ENCODE measurements at places on chromosomes 16 and 17.

GRCh38 chr16:61366006-61366405 lies 670.2 kb downstream of the CDH8 start:
- DNase-seq: no peak
- H3K36me3 ChIP-seq: no peaks in the 10 kb centered on the region
- no peak overlapping the region for H3K27ac ChIP-seq
- peaks cover 13% of the 10 kb centered on the region for H3K4me1 ChIP-seq
- H3K4me3 ChIP-seq: no peak overlapping the region

DNA sequence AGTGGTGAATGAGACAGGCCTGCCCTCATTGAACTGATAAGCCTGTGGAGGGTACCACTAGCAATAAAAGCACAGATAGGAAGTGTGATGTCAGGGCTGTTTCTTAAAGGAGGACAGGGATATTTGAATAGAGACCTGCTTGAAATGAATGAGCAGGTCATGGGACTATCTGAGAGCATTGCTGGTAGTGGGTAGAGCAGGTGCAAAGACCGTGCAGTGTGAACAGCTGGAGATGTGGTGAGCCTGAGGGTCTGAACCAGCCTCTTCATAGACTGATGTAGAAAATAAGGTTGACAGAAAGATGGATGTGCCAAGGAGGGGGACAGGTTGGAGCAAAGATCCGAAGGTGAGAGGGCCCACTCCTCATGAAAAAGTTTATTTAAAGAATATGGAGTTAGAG lies 2.4 kb downstream of the NUP93 start:
- DNase-seq: no peak
- no peaks in the 10 kb centered on the region for H3K27me3 ChIP-seq
- peaks cover 10% of the 10 kb centered on the region for H3K4me1 ChIP-seq
- H3K4me3 ChIP-seq: no peak overlapping the region
- H3K27ac ChIP-seq: no peak overlapping the region

DNA sequence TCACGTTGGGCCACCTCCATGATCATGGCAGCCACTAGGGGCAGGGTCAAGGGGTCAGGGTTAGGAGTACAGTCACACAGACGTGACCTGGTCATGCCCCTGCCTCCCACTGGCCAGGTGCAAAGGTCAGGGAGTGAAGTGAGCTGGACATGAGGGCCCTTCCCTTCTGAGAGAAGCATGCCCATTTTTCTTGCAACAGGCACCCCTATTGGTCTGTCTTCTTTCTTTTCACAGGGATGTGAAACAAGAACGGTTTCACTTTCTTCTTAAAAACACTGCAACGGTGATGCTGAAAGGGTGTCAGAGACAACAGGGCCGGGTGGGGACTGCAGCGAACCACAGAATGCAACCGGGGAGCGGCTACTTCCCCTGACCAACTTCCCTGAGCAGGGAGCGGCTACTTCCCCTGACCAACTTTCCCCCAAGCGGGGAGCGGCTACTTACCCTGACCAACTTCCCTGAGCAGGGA lies 52.1 kb upstream of the DOC2B start:
- H3K4me1 ChIP-seq: no peaks in the 10 kb centered on the region
- no peak overlapping the region for H3K27ac ChIP-seq
- no peaks in the 10 kb centered on the region for H3K36me3 ChIP-seq
- no peak overlapping the region for H3K4me3 ChIP-seq
- peaks cover 93% of the 10 kb centered on the region for H3K27me3 ChIP-seq

DNA sequence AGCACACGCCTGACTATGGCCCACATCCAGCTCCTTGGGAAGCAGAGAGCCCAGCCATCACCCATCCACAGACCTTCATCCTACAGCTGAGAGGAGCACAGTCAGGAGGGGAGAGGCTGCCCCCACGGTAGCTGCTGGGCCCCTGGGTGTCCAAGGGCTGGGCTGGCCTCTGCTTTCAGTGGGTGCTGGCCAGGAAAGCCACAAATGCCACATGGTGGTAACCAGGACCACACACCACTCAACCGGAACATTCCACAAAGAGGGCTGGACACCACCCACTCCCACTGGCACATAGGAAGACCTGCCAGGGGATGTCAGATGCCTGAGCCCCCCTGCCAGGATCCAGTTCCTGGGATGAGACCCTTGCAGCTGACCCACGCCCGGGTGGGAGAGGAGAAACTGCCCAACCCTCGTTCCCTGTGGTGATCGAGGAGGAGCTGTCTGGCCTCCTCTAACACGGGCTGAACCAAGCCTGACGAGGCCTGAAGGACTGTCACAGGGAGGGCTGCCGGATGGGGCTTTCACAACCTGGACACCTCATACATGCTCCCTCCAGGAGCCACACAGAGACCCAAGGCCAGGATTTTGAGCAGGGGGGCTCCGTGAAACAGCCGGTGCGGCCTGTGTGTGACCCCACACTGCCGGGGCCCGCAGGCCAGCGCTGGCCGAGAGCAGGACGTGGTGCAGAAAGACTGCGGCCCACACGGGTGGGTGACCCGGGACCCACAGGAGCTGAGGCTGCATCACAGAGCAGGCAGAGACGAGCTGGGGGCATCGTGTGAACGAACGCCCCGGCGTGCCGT lies 30.7 kb downstream of the PIEZO1 start:
- H3K36me3 ChIP-seq: no peaks in the 10 kb centered on the region
- H3K4me1 ChIP-seq: no peaks in the 10 kb centered on the region
- DNase-seq: no peak
- no peak overlapping the region for H3K27ac ChIP-seq
- H3K27me3 ChIP-seq: no peaks in the 10 kb centered on the region

DNA sequence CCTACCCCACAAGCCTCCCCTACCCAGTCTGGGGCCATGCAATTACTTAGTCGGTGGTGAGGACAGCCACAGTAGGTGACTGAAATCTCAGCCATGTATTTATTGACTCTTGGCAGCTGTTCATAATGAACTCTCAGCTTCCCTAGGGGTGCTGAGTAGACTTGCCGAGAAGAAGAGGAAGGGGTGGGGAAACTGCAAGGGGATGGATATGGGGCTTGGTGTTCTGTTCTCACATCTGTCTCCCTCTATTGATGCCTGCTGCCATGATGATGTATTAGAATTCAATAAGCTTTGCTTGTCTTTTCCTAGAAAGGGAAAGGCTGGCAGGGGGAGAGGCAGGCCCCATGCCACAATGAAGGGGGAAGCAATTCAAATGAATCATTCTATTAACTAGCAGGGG lies 112.9 kb downstream of the GP2 start:
- no peak overlapping the region for H3K4me3 ChIP-seq
- H3K27ac ChIP-seq: no peak overlapping the region
- H3K27me3 ChIP-seq: no peaks in the 10 kb centered on the region
- DNase-seq: no peak

GRCh38 chr16:87608400-87608985 lies 6.2 kb downstream of the JPH3 start:
- H3K4me1 ChIP-seq: no peaks in the 10 kb centered on the region
- no peak overlapping the region for H3K4me3 ChIP-seq
- peaks cover 36% of the 10 kb centered on the region for H3K27me3 ChIP-seq
- no peaks in the 10 kb centered on the region for H3K36me3 ChIP-seq
- peak; percentile 6 for DNase-seq
